ENCODE measurements at places on chromosomes 11 and 22.

GRCh38 chr22:39839917-39840510, 53.5 kb downstream of the ENTHD1 start:
- H3K36me3 ChIP-seq, result no peaks in the 10 kb centered on the region
- no peak for DNase-seq
- no peaks in the 10 kb centered on the region for H3K4me1 ChIP-seq
- H3K27ac ChIP-seq, result no peak overlapping the region

- DNase-seq, result no peak
- H3K36me3 ChIP-seq, result peaks cover 18% of the 10 kb centered on the region
- H3K27ac ChIP-seq, result no peak overlapping the region
- no peaks in the 10 kb centered on the region for H3K4me1 ChIP-seq
- H3K27me3 ChIP-seq, result no peaks in the 10 kb centered on the region
Measured at GRCh38 chr11:72988821-72989220, 153.3 kb downstream of the FCHSD2 start.

- H3K4me3 ChIP-seq, result no peak overlapping the region
- H3K27me3 ChIP-seq, result no peaks in the 10 kb centered on the region
- H3K4me1 ChIP-seq, result no peaks in the 10 kb centered on the region
- H3K36me3 ChIP-seq, result no peaks in the 10 kb centered on the region
Measured at GRCh38 chr11:133347988-133348387, 184.3 kb downstream of the OPCML start.

DNA sequence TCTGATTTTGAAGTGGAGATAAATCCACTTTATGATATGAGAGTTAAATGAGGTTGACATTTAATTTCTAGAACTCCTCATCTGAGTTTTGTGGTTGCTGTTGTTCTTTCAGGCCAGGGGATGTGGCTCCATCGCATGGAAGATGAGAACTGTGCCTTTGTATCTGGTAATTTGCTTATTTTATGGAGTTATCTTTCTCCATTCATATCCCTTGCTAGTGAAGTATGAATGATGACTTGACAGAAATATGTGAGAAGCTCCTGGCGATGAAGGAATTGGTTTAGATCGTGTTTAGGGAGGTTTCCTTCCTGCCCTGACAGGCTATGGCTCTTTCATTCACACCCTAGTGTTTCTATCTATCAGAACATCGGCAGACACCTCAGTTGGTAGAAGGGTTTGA, 393.7 kb downstream of the ETS1 start:
- no peaks in the 10 kb centered on the region for H3K27me3 ChIP-seq
- H3K27ac ChIP-seq, result no peak overlapping the region
- H3K4me1 ChIP-seq, result no peaks in the 10 kb centered on the region

GRCh38 chr11:127862406-127862805, 725.0 kb downstream of the ETS1 start:
- H3K4me3 ChIP-seq, result no peak overlapping the region
- DNase-seq, result no peak
- no peaks in the 10 kb centered on the region for H3K36me3 ChIP-seq
- H3K4me1 ChIP-seq, result no peaks in the 10 kb centered on the region
- H3K27me3 ChIP-seq, result no peaks in the 10 kb centered on the region

DNA sequence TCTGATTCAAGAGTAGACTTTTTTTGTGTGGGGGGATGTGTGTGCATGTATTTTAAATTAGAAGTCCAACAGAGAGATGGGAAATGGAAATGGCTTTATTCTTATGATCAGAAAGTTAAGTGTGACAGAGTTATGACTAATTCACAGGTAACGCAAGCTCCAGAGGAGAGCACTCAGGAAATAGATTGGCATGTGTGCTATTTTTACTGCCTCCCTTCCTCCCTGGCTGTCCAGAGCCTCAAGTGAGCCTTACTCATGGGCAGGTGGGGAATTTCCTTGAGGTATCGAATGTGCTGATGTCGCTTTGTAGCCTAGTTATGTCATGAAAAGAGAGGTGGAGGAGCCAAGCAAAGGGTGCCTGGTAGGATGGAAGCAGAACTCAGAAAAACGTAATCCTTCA, 70.3 kb upstream of the BDNF start:
- H3K4me3 ChIP-seq, result no peak overlapping the region
- H3K4me1 ChIP-seq, result no peaks in the 10 kb centered on the region
- no peak for DNase-seq
- no peaks in the 10 kb centered on the region for H3K27me3 ChIP-seq
- no peak overlapping the region for H3K27ac ChIP-seq

DNA sequence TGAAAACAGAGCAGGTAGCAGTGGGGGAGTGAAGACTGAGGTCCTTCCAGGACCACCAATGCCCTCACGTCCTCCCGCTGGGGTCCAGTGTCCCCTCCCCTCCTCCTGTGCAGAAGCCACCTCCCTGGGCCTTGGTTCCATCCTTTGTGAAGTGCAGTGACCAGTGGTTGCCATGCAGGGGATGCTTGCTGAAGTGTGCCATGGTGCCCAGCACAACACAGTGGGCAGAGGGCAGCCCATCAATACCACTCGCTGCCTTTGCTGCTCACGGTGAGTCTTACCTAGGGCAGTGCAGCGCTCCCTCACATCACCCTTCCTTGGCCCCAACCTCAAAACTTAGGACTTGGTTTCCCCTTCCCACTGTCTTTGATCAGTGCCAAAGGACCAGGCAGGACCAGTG, 12.9 kb downstream of the MYEOV start:
- no peak overlapping the region for H3K4me3 ChIP-seq
- no peaks in the 10 kb centered on the region for H3K27me3 ChIP-seq
- no peak overlapping the region for H3K27ac ChIP-seq
- no peaks in the 10 kb centered on the region for H3K36me3 ChIP-seq
- DNase-seq, result no peak

DNA sequence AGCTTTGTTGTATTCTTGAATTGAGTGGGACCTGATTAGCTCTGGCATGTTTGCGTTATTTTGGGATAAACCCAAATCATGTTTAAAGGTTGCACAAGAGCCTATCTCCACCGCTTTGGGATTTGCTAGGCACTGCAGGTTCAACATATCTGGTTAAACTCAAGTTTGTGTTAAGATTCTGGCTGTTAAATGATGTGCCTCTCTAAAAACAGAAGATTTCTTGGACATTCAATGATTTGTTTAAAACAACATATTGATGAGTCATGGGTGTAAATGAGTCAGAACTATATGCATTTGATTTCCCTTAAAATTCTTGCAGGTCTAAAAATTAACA, 67.4 kb downstream of the AMOTL1 start:
- H3K4me1 ChIP-seq, result peaks cover 55% of the 10 kb centered on the region
- H3K27me3 ChIP-seq, result no peaks in the 10 kb centered on the region
- DNase-seq, result no peak
- no peak overlapping the region for H3K4me3 ChIP-seq
- H3K36me3 ChIP-seq, result peaks cover 92% of the 10 kb centered on the region
